RWPE1 (cell line): ENCODE measurements at places on chromosomes 5 and 9.

DNA sequence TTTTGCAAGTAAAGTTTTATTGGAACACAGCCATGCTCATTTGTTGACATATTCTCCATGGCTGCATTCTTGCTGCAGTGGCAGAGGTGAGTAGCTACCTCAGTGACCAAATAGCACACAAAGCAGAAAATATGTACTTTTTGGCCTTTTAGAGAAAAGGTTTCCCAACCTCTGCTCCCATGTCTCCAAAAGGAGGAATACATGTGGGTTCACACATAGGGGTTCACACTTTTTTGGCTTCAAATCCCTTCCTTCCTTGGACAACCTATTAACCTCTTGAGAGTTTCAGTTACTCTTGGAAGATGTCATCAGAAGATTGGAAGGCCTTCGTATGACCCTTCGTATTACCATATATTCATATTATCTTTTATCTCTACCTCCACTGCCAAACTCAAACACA lies 285.1 kb upstream of the TUT7 start:
- no peak for DNase-seq

GRCh38 chr5:57783693-57784092 lies 301.1 kb upstream of the ACTBL2 start:
- no peak for DNase-seq

GRCh38 chr5:132110195-132110594 lies 36.6 kb downstream of the CSF2 start:
- no peak for DNase-seq

GRCh38 chr5:40381676-40382363 lies 297.9 kb upstream of the PTGER4 start:
- peak; percentile 71 for DNase-seq

GRCh38 chr9:125428060-125428901 lies 166.7 kb downstream of the GAPVD1 start:
- DNase-seq: no peak

- no peak for DNase-seq
These were observed 146.8 kb downstream of the PAPPA start for GRCh38 chr9:116300360-116300870.

DNA sequence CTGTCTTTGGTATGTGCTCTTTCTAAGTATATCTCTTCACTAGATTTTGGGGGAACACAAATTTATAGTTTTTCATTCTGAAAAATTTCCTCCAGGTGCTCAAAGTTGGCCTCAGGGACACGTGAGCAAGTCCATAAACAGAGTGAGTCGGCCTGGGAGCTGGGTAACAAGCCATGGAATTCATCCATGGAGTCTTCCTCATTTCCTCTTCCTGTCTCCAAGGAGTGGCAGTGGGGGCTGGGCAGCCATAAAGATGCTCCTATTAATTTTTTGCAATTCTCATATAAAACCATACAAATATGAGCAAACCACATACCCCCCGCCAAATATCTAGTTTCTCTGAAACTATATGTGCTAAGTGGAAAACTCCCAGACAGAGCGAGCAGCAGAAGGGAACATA lies 136.6 kb upstream of the OTULINL start:
- peak; percentile 15 for DNase-seq

DNA sequence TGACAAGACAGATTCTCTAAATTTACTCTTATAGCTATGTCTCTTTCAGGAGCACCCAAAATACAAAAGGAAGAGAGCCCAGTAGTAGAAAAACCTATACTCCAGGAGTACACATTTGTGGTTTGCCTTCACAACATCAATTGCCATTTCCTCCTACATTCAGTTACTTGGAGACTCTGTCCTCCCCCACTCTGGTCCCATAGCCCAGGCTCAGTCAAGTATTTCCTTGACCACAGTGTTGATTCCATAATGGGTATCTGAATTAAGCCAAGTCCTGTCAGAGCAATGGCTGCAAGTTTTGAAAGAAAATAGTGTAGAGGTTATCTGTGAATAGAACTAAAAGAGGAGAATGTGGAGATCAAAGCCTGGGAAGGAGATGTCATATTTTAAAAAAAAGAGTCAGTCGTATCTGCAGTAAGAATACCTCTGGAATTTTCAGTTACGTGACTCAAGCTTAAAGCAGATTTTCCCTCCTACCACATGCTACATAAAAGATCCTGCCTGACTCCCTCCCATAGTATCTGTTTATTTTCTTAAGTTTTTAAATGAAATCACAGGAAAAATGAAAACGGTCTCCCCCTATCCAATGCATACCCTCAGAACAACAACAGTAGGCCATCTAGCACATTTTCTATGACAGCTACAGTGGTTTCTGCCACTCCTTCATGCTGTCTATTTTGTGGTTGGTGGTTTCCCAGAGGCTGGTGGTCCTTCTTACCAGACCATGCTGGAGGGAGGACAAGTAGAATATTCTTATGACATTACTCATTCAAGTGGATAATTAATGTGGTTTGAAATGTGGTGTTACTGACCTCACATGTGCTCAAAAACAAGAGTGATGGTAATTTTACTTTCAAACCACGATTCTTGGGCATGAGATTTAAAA lies 249.7 kb upstream of the TMEM161B start:
- DNase-seq: no peak
